CD4-positive, alpha-beta T cell treated with Interleukin-15 for 4 hours (primary cell): ENCODE measurements at places on chromosomes 12 and 14.

GRCh38 chr14:22052795-22053194 is 379.2 kb upstream of the OR4E1 start:
- peak; percentile 27 for DNase-seq

GRCh38 chr12:20426191-20426590 is 57.9 kb downstream of the PDE3A start:
- DNase-seq, result no peak

DNA sequence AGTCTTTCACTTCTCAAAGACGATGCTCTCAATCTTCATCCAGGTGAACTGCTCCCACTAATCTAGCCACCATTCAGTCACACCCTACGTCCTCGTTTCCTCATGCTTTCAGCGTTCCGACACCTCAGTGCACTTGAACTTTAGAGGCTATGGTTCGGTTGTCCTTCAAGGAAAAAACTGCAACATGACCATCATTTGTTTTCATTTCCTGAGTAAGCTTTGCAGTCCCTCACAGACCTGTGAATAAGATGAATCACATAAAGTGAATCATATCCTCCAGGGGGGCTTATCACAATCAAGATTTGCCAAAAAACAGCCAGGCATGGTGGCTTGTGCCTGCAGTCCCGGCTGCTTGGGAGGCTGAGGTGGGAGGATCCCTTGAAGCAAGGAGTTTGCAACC is 80.2 kb downstream of the TMCC3 start:
- DNase-seq, result no peak

DNA sequence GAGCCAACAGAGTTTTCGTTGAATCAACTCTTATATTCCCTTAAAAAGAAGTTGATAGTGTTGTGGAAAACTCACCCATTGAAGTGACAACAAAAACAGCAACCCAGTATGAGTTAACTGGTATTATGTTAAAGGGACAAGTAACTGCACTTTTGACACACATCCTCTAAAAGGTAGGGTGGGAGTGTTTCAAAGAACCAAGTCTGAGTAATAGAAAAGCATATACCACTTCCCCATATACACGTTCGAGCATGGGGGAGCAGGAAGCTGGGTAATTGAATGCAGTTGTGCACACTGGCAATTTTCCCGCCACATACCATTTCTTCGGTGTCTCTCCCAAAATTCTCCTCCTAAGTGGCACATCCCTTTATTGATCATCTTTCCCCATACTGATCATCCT is 31.5 kb downstream of the IFNG-AS1 start:
- no peak for DNase-seq

GRCh38 chr12:15227004-15227679 is 5.9 kb upstream of the RERG start:
- no peak for DNase-seq
